ENCODE measurements at places on chromosomes 7 and 10.

GRCh38 chr10:15262036-15262713, 93.7 kb upstream of the NMT2 start:
- DNase-seq, result no peak

- DNase-seq, result no peak
These were observed 103.7 kb upstream of the ZMIZ1 start for GRCh38 chr10:78964952-78965633.

GRCh38 chr7:77684030-77684429, 12.2 kb upstream of the RSBN1L start:
- no peak for DNase-seq

DNA sequence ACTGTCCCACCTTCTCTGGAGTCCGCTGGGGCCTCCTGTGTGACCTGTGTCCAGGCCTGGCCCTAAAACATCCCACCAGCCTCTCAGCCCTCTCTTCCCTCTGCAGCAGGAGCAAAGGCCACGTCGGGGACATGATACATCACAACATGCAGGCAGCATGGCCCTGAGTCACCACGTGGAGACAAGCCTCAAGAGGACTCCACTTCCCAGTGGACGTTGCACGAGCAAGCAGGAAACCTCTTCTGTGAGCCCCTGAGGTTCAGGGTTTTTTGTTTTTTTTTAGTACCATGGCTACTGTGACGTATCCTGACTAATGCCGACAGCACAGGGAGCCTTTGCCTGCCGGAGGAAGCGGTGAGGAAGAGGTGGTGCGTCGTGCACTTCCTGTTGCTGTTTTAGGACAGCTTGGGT, 165.9 kb downstream of the DNAJB6 start:
- DNase-seq, result peak; percentile 35

All from activated CD8-positive, alpha-beta memory T cell treated with anti-CD3 and anti-CD28 coated beads for 1 hour (primary cell).